ENCODE measurements at places on chromosomes 16 and 17.

GRCh38 chr17:41967921-41968578 is 1.5 kb downstream of the CNP start:
- no peak for DNase-seq

DNA sequence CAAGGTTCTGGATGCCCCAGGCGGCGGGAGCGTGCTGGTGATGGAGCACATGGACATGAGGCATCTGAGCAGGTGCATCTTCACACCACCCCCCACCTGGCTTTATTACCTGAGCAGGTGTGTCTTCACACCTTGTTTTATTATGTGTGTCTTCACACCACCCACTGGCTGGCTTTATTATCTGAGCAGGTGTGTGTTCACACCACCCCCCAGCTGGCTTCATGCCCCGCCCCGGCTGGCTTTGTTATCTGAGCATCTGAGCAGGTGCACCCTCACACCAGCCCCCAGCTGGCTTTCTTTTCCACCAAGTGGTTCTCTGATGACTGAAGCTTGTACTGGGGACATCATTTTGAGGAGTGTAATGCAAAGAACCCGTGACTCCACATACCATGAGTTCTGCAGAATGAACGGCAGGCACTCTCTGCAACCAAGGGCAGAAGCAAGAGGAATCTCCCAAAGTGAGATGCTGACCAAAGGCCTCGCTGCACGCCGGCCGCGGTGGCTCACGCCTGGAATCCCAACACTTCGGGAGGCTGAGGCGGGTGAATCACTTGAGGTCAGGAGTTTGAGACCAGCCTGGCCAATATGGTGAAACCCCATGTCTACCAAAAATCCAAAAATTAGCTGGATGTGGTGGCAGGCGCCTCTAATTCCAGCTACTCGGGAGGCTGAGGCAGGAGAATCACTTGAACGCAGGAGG is 2.6 kb downstream of the FN3KRP start:
- no peak for DNase-seq

DNA sequence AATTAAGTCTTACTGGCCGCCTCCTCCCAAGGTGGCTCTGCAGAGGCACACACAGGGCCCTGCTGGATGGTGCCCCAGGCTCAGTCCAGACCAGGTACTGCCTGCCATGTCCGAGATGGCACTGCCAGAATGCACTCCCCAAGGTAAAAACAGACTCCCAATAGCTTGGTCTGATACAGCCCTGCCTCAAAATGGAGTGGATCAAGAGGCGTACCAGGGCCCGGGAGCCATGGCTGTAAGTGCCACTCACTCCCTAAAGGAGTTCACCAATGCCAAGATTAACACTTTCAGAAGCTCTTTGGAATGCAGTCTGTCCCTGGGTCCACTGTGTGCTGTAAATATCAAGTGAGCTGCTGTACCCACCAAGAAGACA is 576 bp upstream of the MYO18A start:
- no peak for DNase-seq

GRCh38 chr16:56588781-56589140 is 567 bp upstream of the MT3 start:
- no peak for DNase-seq

GRCh38 chr16:66528294-66528693 is 21.6 kb downstream of the TK2 start:
- DNase-seq, result no peak

DNA sequence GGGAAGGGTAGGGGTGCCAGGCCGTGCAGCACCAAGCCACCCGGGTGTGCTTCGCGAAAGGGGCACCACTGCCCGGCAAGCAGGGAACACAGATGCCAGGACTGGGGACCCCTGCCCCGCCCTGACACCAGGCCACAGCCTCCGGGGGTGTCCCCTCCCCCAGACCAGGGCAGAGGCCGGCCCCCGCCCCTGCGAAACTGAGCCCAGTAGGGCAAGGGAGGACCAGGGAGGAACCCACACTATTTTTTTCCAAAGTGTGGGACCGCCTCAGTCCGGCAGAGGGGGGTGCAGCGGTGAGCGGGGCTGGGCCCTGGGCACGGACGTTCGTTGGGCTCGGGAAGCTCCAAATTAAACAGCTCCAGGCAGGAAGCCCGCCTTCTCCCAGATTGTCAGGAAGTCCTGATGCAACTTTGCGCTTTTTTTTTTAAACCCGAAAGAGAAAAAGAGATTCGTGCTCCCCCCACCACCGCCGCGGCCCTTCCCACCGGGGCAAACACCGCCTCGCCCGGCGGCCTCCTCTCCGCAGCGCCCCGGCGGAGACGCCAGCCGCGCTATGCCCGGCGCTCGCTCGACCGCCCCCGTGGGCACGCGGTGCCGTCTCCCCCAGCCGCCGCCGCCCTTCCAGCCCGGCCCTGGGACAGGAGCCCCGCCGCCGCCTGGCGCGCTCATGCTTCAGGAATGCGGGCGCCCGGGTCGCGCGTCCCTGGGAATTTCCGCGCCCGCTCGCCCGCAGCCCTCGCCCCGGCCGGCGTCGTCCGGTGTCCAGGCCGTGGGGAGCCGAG is 755 bp downstream of the PIEZO1 start:
- peak; percentile 65 for DNase-seq

GRCh38 chr17:40553694-40554534 is 11.4 kb downstream of the CCR7 start:
- no peak for DNase-seq

DNA sequence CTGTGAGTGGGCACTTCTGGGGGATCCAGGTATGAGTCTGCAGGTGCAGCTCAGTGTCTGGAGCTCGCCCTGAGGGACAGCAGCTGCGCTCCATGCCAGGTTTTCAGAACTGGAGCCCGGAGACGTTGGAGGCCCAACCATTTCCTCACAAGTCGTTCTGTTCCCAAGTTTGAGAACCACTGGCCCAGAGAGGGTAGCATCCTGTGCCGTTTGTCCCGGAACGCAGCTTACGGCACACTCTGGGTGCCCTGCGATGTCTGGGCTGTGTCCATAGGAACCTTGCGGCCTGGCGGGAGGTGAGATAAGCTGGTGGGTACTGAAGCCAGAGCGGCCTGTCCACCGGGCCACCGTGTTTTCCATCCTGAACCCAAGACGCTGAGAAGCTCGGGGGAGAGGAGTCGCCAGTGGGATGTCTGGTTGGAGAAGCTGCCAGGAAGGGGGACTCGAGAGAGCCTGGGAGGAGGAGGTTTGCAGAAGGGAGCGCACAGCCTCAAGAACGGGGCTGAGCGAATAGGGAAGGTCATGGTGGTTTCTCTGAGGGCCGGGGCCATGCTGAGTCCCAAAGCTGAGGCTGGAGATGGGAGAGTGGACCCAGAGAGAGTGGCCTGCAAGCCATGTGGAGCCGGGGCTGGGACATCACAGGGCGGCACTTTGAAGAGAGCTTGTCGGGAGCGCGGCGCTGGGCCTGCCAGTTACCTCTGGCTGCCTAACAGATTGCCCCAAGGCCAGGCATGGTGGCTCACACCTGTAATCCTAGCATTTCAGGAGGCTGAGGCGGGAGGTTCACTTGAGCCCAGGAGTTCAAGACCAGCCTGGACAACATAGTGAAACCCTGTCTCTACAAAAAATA is 211.0 kb upstream of the GSE1 start:
- no peak for DNase-seq

- DNase-seq, result no peak
These were observed 62.9 kb upstream of the MGAT5B start for GRCh38 chr17:76805319-76805718.

GRCh38 chr17:42843358-42843934 is 934 bp upstream of the AOC2 start:
- DNase-seq, result peak; percentile 36

GRCh38 chr17:64388961-64389565 is 1.6 kb downstream of the PECAM1 start:
- no peak for DNase-seq

DNA sequence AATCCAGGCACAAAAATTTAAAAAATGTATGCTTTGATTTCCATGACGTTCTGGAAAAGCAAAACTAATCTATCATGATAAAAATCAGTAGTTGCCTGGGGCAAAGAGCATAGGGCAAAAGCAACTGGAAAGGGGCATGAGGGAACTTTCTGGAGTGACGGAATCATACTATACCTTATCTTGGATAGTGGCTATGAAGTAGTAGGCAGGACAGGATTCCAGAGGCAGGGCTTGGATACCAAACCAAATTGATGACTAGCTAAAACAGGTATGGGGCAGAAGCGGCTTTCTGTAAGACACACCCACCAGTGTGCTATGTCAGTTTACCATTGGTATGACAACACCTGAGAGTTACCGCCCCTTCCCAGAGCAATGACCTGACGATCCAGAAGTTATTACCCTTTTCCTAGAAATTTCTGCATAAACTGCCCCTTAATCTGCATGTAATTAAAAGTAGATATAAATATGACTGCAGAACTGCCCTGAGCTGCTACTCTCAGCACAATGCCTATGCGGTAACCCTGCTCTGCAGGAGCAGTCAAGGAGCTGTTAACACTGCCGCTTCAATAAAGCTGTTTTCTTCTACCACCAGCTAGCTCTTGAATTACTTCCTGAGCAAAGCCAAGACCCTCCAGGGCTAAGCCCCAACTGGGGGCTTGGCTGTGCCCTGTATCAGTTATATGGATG is 56.7 kb downstream of the CFDP1 start:
- no peak for DNase-seq

DNA sequence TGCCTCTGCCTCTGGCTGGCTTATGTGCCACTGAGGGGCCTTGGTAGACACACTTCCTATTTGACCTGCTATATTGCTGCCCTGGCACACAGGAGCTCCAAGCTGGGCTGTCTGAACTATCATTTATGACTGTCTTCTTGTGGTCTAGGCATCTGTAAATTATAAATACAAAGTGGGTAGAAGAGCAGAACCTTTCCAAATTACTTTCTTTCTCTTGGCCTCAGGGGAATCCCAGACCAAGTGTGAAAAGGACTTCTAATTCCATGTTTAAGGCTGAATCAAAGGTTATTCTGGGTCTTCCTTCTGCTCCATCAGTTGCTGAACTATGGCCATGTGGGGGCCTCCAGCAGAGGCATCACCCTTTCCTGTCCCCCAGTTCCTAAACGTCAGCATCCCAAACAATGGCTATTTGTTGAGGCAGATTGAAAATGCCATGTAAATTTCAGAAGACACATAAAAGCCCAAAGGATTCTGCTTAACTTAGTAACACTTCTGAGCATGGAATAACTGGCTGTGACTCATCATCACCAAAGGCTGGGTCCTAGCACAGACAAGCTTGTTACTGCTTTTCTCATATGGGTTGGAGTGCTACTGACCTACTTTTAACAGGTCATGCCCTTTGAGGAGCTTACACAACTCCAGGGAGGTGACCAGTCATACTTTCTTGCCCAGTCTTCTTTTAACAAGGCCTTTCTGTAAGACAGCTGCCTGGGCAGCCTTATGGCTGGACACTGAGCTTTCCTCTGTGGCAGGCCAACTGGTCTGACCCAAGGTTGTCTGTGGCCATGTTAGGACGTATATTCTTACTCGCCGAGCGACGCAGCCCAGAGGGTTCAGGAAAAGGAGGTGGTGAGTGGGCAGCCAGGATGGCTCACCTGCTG is 154.8 kb downstream of the VPS53 start:
- no peak for DNase-seq

- DNase-seq, result no peak
These were observed 6.1 kb downstream of the ZG16 start for GRCh38 chr16:29784157-29784556.

GRCh38 chr17:33944826-33945225 is 310.3 kb upstream of the CCL2 start:
- no peak for DNase-seq

DNA sequence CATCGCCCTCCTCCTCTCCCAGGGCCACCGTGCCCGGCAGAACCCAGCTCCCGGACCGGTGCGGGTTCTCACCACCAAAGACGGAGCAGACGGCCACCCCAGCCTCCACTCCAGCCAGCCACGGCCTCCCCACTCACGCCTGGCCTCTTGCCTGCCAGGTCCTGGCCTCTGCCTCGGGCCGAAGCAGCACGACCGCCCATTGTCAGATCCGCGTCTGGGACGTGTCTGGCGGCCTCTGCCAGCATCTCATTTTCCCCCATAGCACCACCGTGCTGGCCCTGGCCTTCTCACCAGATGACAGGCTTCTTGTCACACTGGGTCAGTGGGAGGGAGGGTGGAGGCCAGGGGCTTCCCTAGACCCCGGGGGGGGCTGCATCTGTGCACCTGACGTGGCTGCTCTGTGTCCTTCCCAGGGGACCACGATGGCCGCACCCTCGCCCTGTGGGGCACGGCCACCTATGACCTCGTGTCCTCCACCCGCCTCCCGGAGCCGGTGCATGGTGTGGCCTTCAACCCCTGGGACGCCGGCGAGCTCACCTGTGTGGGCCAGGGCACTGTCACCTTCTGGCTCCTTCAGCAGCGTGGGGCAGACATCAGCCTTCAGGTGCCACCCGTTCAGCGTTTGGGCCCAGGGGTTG is 6.6 kb upstream of the RHOT2 start:
- DNase-seq, result no peak

DNA sequence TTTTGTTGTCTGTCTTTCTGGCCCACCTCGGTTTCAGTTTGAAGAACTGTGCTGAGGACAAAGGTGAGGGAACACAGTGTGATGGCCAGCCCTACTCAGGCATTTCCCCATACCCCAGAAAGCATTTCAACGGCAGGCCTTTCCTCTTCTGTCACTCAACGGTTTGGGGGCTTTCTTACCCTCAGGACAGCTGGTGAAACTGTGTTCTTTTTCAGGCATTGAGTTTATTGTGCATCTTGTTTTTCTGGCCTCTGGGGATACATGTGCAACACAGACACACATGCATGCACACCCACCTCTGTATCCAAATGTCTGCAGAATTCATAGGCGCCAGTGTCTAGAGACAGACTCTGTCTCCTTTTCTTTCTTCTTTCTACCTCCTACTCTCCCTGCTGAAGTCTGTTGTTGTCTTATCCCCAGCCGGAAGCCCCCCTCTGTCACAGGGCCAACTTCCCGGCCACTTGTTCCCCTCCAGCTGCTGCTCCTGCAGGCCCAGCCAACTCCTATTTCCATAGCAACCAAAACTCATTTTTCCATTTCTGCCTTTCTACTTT is 17.0 kb downstream of the CHD9 start:
- no peak for DNase-seq

GRCh38 chr17:28228986-28229729 is 89.8 kb upstream of the TMEM97 start:
- DNase-seq, result no peak

DNA sequence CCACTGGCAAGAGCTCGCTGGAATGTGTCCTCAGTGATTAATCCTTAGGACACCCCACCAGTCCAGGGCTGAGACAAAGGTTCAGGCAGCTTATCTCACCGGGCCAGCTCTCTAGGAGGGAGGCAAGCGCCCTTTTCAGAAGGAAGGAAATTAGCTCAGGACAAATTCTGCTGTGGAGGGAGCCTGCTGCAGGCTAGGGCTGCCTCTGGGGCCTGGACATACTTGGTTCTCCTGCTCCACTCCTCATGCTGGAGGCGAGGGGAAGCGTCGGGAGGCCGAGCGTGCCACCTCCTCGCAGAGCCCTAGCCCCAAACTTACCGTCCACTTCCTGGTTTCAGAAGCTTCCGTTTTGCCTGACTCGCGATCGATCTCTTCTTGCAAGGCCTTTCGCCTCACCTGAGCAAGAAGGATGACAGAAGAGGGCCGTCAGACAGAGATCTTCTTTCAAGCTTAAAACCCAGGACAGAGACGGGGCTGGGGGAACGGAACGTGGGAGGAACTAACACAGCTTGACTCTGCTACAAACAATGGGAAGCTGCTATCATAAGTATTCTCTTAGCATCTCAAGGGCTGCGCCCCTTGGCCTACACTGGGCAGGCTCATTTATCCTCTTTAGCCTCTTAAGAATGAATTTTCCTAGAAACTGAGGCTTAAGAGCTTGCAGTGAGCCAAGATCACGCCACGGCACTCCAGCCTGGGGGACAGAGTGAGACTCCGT is 7.7 kb downstream of the KNOP1 start:
- no peak for DNase-seq

- no peak for DNase-seq
These were observed 64.1 kb downstream of the RMI2 start for GRCh38 chr16:11409398-11409797.

Measured in RPMI8226 (cell line).